ENCODE measurements at places on chromosomes 13 and 19.

GRCh38 chr19:43318796-43319314 lies 34.6 kb upstream of the CD177 start:
- no peak for DNase-seq

GRCh38 chr19:58352760-58353671 lies at the start of gene A1BG:
Gene A1BG, minus strand, starts transcription at chr19:58353492. Its CDS starts 55 bp downstream, at chr19:58353437.
- no peak for DNase-seq

DNA sequence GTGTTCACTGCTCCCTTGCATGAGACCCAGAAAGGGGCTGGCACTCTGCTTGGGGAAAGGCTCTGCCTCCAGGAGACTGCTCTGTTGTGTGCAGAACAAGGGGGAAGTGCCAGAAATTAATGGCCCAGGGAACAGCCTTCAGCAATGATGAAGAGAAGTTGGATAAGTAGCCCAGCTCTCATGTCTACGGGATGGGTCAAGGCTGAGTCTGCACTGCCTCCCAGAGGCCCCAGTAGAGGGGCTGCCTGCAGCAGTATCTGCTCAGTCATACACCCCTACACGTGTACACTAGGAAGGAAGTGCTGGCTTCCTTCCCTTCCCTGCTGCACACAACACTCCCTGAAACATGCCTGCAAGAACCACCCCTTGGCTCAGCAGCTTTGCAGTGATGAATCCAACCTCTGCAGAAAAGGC lies 54.6 kb upstream of the URI1 start:
- DNase-seq = no peak

GRCh38 chr13:76048131-76048530 lies 412.0 kb downstream of the LMO7 start:
- DNase-seq = no peak

DNA sequence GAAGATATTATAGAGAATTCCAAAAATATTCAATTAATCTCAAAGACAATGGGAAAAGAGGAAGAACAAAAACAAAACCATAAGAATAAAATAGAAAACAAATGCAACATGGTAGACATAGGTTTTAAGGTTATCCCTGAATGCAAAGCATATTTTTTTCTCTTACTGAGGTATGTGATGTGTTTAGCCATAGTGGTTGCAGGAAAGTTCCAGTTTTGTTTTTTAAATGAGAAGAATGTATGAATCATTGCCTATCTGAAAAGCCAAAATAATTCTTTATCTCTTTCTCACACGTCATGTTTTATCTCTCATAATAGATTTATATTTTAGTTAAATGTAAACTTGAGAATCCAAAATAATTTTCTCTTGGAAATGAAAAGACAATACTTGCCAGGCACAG lies 2591.7 kb upstream of the PCDH20 start:
- no peak for DNase-seq

DNA sequence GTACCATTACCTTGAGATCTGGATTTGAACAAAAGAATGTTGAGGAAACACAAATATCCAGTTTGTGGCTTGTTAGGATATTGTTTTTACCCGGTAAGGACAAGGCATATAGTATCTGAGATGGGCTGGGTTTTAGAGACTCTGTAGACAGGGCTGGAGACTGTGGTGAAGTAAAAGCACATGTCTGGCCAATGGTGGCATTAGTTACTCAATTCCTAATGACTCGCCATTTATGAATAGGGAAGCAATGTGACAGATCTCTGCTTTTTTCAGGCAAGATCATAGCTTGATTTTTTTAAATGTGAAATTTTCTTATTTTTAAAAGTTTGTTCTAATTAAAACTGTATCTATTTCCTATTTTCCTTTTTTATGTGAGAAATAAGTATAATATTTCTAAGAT lies 371.1 kb upstream of the SPRY2 start:
- no peak for DNase-seq

GRCh38 chr19:54252845-54253244 lies 4.2 kb downstream of the LILRB5 start:
- no peak for DNase-seq

DNA sequence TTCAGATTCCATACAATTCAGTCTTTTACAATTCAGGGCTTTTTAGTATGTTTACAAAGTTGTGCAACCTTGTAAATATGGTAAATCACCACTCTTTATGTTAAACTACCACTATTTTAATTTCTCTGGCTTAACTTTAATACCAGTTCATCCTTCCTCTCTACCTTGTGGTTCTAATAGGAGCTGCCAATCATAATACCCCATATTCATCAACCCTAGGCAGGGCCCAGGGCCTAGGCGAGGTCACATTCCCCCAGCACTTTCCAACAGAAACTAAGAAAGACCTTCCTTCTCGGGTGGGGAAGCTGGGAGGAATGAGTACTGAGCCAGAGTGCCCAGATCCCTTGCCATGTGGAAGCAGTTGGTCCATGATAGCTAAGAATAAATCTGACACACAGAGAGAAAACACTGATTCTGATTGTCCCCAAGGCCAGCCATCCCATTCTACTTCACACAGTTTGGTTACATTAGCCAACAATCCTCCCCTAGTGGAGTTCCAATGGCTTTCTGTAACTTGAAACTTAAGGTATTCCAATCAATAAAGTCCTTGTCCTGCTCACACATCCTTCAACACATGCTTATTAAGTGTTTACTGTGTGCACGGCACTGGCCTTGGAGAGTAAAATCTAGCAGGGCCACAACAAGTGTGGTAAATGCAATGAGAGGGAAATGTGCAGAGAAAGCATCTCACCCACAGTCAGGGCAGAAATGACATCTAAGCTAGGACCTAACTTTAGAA lies 76.8 kb downstream of the NUFIP1 start:
- DNase-seq = no peak

DNA sequence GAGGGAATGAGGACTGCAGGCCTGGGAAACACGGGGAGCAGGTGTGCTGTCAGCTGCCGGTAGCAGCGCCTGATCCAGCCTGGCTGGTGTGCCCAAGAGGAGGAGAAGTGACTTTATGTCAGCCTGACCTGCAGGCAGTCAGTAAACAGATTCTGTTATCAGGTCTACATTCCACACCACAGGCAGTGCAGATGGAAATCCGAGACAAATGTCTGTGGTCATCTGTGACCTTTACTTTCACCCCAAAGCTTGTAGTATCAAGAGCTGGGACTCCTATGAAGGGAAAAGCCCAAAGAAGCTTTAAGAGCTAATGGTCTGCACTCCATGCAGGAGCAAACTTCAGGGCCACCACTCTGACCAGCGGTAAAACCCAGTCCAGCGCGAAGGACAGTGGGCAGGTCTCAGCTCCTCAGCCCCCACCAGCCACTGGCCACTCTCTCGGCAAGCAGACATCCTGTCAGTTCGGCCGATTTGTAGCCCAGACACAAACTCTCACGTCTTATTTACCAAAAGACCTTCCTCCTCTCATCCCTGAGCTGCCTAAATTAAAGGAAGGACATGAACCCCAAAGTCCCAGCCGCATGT lies 7.7 kb downstream of the EPS15L1 start:
- DNase-seq = no peak

- no peak for DNase-seq
These were observed 27.4 kb upstream of the DCLK1 start for GRCh38 chr13:36158611-36159010.

- no peak for DNase-seq
These were observed 310.3 kb upstream of the EDNRB start for GRCh38 chr13:78228940-78229339.

- no peak for DNase-seq
These were observed 38.9 kb downstream of the SOX1 start for GRCh38 chr13:112105892-112106291.

DNA sequence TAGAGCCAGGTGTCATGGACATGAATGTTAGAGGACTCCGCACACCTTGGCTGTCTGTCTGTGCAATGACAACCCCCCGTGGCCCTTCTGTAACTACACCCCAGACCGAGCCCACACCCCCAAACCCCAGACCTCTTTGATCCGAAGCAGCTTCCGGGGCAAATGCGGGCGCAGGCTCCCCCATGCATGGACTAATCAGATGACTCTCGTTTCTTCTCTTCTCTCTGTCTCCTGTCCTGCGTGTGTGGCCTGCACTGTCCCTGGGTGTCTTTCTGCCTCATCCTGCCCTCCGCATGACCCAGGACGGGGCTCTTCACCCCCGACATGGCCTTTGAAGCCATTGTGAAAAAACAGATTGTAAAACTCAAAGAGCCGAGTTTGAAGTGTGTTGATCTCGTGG lies 38.9 kb downstream of the TMED1 start:
- no peak for DNase-seq

GRCh38 chr19:1913781-1914577 lies 8.8 kb downstream of the ADAT3 start:
- DNase-seq = no peak

- DNase-seq = no peak
These were observed 488.8 kb downstream of the KCTD12 start for GRCh38 chr13:76397413-76397812.

Measured in activated CD8-positive, alpha-beta memory T cell treated with anti-CD3 and anti-CD28 coated beads for 48 hours (primary cell).